AG08396 (cell line): ENCODE measurements at places on chromosomes 2 and 18.

GRCh38 chr2:240793313-240794177 lies 26.5 kb downstream of the KIF1A start:
- no peak for DNase-seq

- no peak for DNase-seq
These were observed 50.0 kb upstream of the EDAR start for GRCh38 chr2:109038992-109039391.

- DNase-seq = no peak
These were observed 31.1 kb downstream of the DSG4 start for GRCh38 chr18:31407649-31408048.

DNA sequence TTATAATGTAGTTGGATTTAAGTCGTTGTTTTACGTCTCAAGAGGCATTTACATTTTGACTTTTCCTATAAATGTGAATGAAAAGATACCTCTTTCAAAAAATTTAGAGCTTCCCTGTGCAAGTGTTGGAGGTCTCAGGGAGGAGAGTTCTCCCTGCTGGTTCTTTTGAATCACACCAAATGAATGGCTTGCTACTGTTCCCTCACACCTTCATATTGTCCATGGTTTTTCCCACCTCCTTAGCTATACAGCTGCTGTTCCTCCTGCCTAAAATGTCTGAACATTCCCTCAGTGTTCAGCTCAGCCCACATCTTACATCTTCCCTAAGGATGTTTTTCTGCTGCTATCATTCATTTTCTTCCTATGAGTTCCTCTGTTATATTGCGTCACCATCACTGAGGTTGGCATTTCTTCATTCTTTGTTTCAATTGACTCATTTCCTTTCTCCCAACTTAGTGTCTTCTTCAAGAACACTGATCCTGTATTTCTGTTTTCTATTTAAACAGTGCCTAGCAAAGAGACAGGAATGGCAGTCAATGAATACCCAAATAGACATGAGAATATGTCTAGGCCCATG lies 46.0 kb downstream of the COX7A2L start:
- DNase-seq = peak; percentile 60

- DNase-seq = no peak
These were observed 254.7 kb downstream of the PTPRM start for GRCh38 chr18:7821784-7822183.

DNA sequence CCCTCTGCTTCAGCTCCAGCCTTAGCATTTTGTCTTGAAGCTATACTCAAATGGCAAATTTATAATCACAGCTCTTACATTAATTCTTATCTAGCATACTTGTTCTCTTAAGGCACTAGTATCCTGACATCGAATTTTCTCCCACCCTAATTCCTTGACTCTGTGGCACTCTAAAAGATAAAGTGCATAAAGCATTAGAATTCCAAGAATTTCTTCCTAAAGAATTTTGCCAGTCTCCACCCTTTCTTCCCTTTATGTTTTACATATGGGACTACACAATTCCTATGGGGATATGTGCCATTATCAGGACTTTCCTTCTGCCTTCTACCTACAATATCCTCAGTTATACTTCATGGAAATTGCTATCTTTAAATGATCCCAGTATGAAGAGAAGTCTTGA lies 560.3 kb downstream of the ARHGAP15 start:
- DNase-seq = no peak

- DNase-seq = no peak
These were observed 26.6 kb downstream of the LRP1B start for GRCh38 chr2:142104134-142104758.

- DNase-seq = no peak
These were observed 302.3 kb upstream of the FANCL start for GRCh38 chr2:58543442-58543841.
